ENCODE measurements at places on chromosomes 13 and 19.

DNA sequence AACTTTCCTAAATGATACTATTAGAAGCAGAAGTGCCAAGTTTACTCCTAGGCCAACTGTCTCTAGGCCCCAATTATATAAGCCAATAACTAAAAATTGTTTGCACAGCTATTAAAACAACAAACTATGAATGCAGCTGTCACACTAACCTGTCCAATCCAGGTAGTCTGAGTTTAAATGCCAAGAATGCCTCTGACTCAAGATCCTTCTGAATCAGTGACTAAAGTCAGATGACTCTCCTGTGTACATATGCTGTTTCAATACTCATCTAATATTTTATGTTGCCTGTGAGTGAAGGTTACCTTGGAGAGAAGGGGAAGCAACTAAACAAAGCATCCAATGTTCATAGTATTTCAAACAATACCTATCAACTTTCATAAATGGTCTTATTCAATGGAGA, 257.0 kb downstream of the ENOX1 start:
- DNase-seq = no peak

DNA sequence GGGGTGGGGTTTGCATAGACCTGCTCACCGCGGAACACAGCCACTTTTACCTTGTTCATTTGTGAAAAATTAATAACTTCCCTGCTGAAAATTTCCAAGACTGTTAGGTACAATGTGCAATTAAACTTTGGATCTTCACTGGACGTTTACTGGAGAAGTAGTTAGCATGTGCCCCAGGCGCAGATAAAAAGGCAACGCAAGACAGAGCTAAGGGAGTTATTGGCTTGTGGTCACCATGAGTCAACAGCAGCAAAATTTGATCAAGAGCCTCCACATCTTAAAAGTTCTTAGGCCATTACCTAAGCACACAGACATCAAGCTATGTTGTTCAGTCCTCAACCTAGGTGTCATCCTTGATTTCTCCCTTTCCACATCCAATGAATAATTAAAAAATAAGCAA, 257.0 kb downstream of the LHFPL6 start:
- no peak for DNase-seq

GRCh38 chr19:50300814-50301606, 28.2 kb downstream of the KCNC3 start:
- no peak for DNase-seq

GRCh38 chr19:55141696-55142095, 7.3 kb downstream of the TNNT1 start:
- no peak for DNase-seq

- DNase-seq = no peak
Observed at GRCh38 chr13:111328574-111329410, 8.3 kb downstream of the TEX29 start.

DNA sequence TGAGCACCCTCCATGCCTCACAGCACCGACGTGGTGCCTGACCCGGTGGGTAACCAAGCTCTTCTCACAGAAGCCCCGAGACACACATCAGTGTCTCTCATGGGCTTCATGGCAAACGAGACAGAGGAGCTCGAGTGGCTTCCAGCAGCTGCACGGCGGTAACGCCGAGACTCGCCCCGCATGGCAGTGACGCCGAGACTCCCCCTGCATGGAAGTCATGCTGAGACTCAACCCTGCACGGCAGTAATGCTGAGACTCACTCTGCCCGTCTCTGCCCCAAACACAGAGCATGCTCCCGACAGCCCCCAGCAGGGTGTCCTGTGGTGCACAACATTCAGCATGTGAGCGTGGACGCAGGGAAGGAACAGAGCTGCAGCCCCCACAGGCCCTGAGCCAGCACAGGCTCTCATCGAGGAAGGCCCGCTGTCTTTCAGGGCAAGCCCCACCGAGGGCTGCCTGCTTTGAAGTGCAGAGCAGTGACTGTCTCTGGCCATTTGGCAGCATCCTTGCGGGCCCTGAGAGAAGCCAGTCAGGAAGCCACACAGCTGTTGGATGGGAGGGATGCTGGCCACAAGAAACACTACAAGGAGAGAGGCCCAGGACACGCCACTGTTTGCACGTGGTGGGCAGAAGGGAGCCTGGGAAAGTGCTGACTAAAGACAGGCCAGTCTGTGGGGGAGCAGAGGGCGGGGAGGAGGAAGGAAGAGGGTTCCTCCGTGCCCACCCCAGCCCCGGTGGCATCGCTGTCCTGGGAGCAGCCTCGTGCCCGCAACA, 9.5 kb downstream of the GAS6 start:
- no peak for DNase-seq

GRCh38 chr19:15318241-15318691, 14.1 kb downstream of the BRD4 start:
- no peak for DNase-seq

GRCh38 chr19:35645680-35646511, 2.2 kb upstream of the COX6B1 start:
- no peak for DNase-seq

DNA sequence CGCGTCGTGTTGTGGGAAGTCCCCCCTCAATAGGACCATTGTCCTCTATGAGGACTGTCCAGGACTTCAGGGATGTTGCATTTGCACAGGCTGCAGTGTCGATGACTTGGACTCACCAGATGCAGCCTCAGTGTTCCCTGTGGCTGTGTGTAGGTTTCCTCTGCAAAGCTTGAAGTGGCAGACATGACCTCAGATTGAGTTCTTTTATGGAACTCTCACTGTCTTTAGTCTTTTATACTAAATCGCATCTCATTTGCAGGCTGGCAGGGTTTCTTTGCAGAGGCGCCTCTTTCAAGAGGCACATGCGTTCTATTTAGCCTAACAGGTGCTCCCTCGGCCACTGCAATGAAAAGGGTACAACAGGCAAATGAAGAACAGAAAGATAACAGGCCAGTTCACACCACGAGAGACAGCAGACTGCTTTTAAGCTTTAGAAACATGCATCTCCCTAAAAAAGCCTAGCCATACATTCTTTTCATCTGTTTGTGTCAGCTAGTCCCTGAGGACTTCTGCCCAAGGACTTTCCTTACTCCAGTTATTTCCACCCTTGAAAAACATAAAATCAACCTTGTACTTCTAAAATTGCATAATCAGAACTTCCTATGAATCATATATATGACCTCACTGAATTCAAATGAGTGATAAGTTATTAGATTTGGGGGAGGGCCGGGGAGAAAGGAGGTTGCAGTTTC, 118.4 kb downstream of the RAB20 start:
- DNase-seq = no peak

DNA sequence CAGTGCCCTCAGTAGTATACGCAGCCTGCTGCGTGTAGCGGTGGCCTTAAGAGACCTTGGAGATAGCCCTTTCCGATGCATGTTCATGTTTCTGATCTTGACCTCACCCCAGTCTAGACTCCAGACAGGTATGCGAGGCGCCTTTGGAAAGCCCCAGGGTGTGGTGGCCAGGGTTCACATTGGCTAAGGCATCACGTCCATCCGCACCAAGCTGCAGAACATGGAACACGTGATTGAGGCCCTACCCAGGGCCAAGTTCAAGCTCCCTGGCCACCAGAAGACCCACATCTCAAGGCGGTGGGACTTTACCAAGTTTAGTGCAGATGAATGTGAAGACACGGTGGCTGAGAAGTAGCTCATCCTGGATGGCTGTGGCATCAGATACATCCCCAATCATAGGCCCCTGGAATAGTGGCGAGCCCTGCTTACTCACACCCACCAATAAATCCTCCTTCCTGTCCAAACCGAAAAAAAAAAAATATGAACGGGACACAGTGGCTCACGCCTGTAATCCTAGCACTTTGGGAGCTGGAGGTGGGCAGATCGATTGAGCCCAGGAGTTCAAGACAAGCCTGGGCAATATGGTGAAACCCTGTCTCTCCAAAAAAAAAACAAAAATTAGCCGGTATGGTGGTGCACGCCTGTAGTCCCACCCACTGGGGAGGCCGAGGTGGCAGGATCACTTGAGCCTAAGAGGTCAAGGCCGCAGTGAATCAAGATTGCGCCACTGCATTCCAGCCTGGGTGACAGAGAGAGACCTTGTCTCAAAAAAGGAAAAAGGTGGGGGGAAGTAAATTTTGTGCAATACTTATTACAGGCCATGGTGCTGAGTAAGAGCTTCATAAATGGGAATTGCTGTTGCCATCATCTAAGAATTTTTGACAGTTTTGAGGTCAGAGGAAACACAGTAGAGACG, 12.4 kb upstream of the CBLC start:
- DNase-seq = no peak

DNA sequence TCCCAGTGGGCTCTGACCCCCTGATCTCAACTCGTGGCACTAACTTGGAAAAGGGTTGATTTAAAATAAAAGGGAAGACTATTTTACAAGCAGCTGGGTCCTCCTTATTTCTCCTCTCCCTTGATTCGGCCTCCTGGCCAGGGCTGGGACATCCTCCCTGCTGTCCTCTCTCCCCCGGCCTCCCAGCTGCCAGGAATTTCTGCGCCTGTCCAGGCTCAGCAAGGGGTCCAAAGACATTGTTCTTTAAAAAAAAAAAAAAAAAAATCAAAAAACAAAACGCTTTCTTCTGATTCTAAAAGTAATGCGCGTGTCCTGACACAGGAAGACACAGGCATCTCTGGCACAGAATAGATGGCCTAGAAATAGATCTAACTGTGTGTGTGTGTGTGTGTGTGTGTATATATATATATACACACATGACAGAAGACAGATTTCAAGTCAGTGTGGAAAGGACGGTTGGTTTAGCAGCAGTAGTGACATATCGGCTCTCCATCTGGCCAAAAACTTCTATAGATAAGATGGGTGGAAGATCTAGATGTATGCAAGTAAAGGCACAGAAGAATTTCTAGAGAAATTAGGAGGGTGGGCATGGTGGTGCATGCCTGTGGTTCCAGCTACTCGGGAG, 12.3 kb upstream of the LENG8 start:
- no peak for DNase-seq

DNA sequence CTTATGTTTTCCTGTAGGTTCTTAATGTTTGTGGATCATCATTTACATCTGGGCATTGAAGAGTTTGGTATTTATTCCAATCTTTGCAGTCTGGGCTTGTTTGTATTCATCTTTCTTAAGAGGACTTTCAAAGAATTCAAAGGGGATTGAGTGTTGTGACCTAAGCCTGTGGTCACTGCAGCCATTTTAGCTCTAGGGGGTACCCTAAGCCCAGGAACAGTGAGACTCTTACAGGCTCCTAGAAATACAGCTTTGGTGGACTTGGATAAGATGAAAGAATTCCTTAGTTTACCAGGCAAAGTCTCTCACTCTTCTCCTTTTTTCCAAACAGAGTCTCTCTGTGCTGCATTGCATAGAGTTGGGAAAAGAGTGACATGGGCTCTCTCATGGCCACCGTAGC, 2539.0 kb upstream of the PCDH20 start:
- no peak for DNase-seq

- DNase-seq = no peak
Observed at GRCh38 chr13:61187471-61187870, 228.2 kb downstream of the PCDH20 start.

DNA sequence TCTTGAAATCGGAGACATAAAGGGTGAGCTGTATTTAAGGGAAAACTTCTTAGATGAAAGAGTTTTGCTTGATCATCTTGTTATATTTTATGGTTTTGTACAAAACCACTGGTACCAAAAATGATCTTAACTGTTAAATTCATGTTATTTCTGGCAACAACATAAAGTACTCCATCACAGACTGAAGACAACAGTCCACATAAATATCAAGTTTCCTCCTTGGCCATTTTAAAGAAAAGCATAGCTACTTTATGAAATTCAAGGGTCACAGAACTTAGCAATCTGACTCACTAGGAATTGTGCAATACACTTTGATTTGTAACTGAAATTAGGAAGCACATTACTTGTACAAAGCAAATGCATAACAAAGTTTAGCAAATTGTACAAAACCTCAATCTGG, 66.3 kb downstream of the TBC1D4 start:
- no peak for DNase-seq

GRCh38 chr13:69737129-69737935, 370.3 kb upstream of the ATXN8OS start:
- no peak for DNase-seq

DNA sequence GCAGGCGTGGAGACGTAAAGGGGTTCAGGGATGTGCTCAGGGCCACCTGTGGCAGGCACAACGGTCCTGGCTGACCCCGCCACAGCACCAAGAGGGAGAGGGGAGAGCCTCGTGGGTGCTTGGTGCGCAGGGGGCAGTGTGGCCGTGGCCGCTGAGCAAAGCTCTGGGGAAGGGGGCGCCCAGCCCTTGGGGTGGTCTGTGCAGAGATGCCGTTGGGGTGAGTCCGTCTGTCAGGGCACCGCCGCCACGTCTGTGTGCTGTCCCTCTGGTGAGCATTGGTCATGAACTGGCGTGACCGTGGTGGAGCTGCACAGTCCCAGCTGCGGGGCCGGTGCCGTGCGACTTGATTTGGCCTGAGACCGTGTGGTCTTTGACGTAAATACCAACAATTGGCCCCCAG, 15.3 kb downstream of the GNA11 start:
- no peak for DNase-seq

- no peak for DNase-seq
Observed at GRCh38 chr13:23147827-23148226, 33.0 kb upstream of the SGCG start.

GRCh38 chr13:23160638-23161480, 19.9 kb upstream of the SGCG start:
- no peak for DNase-seq

DNA sequence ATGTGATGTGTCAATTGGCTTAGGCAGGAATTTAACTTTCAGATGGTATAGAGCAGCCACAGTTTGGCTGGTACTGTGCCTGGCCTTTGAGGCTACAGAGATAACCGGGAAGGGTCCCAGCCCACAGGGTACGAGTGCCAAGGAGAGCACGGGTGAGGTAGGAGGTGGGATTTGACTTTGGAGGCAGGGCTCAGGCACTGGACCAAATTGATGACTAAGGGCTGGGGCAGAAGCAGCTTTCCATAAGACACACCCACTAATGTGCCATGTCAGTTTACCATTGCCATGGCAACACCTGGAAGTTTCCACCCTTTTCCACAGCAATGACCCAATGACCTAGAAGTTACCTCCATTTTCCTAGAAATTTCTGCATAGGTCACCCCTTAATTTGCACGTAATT, 466.2 kb downstream of the TSHZ3 start:
- DNase-seq = no peak

GRCh38 chr13:44365008-44365407, 8.6 kb upstream of the SERP2 start:
- no peak for DNase-seq
